Cerebellum (tissue), 4 donors: ENCODE measurements at places on chromosomes 4 and X.
A peak's percentile ranks its signal among the peaks of the same experiment; 100 is the strongest.

GRCh38 chr4:89203902-89204301 is 92.6 kb downstream of the TIGD2 start:
- no peak for DNase-seq

- no peak for DNase-seq
Observed at GRCh38 chrX:41837270-41837944, 85.9 kb downstream of the CASK start.

DNA sequence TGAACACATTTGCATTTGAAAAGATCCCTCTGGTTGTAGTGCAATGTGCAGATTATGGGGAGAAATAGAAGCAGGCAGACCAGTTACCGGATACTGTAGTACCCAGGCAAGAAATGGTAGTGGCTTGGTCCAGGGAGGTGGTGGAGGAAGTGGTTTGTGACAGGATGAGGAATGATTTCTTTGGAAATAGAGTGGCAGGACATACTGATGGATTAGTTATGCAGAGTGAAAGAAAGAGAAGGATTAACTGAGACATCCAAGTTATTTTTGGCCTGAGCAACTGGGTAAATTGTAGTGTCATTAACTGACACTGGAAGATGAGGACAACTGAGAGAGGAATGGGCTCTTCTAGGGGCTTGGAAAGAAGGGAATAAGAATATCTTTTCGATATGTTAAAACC is 139.7 kb downstream of the CFAP299 start:
- DNase-seq, result no peak

DNA sequence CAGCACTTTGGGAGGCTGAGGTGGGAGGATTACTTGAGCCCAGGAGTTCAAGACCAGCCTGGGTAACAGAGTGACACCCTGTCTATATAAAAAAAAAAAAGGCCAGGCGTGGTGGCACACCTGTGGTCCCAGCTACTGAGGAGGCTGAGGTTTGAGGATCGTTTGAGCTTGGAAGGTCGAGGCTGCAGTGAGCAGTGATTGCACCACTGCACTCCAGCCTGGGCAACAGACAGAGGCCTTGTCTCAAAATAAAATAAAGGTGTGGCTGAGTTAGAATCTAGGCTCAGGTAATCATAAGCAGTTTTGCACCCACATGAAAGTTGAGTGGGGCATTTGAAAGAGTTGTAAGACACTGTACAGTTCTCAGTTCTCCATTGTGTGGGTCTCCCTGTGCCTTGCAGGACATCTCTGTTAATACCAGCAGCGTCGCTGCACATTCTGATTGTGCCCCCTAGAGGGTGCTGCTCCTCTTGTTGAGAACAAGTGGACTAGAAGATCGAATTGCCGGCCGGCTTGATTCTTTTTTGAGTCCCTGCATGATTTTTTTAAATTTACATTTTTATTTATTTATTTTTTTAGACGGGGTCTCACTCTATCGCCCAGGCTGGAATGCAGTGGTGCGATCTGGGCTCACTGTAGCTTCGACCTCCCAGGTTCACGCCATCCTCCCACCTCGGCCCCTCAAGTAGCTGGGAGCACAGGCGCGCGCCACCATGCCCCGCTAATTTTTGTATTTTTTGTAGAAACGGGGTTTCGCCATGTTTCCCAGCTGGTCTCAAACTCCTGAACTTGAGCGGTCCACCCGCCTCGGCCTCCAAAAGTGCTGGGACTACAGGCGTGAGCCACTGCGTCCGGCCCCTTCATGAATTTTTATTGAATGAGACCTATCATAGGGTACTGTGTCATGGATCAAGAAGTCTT is 73.6 kb upstream of the RBMX start:
- DNase-seq, result peak; percentile 41

GRCh38 chr4:65316534-65316933 is 353.8 kb downstream of the EPHA5 start:
- DNase-seq, result no peak

DNA sequence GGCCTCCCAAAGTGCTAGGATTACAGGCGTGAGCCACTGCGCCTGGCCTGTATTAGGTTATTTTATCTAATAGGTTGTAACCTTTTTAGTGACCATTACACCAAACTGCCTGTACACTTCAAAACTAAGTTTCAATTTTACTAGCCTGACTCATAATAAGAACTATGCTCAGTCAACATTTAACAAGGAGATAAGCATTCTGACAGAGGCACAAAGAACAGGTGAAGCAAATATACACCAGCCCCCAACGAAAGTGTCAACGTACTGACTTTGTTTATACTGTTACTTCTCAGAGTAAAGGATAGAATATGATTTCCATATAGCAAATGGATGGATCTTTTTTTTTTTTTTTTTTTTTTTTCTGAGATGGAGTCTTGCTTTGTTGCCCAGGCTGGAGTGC is 62.8 kb downstream of the SHISA3 start:
- DNase-seq, result no peak

DNA sequence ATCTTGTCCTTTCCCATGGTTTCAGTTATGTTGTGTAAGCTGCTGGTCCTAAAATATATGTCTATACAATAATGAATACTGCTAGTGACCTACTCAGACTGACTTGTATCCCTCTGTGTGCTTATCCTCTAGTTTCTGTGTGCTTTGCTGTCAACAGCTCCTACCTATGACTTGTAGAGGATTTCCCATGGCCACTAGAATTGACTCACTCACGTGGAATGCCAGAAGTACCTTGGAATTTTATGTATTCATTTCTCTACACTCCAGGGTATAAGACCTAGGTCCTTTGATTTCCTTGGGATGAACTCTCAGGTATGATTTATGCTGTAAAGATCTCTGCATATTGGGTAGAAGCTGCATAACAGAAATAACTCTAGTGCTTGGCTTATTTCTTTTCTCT is 279.9 kb upstream of the SLIT2 start:
- no peak for DNase-seq

DNA sequence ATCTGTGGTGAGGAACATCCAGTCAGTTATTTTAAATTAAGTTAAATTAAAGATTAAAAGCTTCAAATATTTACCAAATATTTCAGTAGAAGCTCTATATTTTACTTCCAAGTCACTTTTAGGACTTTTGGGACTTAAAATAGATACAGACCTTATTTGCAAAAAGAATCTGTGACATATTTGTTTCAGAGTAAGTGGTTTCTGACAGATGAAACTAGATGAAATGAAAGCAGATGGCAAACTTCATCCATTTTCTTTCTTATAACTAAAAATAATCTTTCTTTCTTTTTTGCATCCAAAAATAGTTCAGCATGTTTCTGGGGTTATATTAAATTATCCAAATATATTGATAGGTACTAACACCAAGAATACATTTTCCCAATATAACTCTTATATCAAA is 6.6 kb upstream of the UTP3 start:
- no peak for DNase-seq
